ENCODE measurements at places on chromosomes 16 and 17.

- no peak for DNase-seq
Measured at GRCh38 chr17:68296217-68297191, 5.2 kb downstream of the ARSG start.

GRCh38 chr16:58026705-58027160 lies 1.2 kb downstream of the MMP15 start:
- DNase-seq, result peak; percentile 33

DNA sequence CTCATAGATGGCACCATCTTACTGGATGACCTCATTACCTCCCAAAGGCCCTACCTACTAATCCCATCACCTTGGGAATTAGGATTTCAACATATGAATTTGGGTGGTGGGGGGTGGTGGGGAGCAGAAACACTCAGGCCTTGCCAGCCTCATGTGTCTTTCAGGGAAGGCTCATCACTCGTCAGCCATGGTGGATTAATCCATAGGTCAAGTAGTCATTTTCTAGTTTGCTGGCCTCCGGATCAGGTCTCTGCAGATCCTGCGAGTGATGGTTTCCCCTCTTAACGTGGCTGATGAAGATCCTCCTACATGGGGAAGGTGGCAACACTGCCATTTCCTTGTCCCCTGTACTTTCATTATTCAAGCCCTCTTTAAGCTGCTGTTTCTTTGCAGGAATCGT lies 101.1 kb downstream of the CLEC16A start:
- no peak for DNase-seq

GRCh38 chr17:30230596-30231125 lies 4.8 kb downstream of the SLC6A4 start:
- DNase-seq, result no peak

DNA sequence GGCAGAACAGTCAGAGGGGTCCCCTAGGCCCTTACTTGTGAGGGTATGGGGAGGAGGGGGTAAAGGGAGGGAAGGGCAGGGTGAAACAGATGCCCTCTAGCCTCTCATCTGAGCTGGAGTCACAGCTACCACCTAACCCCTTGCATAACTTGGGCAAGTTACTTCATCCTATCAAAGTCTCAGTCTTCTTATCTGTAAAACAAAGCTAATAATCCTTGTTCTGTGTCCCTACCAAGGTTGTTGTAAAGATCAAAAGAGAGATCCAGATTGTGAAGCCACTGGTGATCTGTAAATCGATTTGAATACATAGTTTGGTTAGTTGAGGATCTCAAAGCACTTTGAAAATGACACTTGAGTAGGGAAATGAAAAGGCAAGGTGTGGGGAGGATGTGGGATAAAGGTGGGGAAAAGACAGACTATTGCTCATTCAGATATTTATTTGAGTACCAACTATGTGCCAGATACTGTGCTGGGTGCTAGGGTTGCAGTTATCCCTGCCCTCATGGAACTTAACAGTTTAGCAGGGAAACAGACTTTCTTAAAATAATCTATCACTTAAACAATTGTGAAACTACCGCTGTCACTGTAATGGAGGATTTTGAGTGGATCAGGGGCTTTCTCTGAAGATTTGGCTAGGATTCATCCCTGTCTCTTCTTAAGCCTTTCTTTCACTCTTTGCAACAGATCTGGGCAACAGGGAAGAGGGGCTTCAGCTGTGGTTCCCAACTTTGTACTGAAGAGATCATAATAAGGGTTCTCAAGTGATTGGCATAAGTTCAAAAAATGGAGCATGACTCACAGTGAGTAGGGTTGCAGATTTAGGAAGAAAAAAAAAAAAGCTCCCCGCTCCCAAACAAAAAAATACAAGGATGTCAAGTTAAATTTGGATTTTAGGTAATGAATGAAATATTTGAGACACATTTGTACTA lies 3.0 kb downstream of the HEATR9 start:
- no peak for DNase-seq

DNA sequence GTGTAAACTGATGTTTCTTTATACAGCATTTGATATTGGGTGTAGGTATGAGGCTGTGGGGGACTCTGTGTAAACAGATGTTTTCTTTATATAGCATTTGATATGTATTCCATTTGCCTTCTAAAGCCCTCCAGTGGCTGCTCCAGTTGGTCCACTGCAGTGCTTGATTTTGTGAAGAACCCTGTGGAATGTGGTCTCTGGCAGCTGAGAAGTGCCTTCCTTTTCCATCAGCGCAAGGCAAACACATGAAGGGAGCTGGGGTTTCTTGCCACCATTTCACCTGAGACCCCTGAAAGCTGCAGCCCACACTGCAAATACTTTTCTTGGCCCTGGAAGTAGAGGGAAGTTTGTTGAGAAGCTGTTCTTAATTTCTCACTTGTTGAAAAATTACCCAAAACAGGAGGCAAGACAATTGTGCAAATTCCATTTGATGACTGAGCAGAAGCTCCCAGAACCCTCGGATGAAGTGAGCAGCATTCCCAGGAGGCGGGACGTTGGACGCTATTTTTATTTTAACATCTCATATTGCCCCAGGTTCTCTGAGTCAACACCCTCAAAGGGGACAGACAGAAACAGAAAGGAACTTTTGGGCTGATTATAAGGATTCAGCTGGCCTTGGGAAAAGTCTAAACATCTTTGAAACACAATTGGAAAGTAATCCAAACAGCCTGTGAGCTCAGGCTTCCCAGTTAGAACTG lies 158.5 kb upstream of the RPH3AL start:
- DNase-seq, result no peak

GRCh38 chr17:18877104-18877645 lies 19.2 kb downstream of the PRPSAP2 start:
- DNase-seq, result no peak

DNA sequence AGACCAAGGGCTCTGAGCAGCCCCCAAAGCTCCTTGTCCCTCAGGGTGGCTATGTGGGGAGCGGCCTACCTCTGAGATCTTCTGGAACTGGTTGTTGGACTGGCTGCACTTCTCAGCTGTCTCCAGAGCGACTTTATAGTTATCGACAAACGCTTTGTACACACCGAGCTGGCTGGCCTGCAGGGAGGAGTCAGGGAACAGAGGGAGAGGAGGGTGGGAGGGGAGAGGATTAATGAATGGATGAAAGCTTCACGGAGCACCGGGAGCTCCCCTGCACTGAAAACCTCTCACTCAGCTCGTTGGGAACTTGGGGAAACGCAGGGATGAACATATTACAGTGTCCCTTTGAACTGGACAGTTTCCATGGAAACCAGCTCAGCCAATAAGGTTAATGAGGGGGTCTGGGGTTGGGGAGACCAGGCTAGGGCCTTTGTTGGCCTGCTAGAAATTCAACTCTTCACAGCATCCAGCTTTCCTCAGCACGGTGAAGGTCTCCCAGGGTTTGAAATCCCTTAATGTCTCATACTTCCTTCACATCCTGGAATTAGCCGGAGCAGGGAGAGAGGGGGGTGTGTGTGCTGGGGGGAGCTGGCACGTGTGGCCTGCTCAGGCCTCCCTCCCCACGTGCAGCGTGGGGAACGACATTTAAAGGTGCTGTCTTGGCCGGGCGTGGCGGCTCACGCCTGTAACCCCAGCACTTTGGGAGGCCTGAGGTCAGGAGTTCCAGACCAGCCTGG lies 86.7 kb downstream of the TIMM22 start:
- peak; percentile 17 for DNase-seq

DNA sequence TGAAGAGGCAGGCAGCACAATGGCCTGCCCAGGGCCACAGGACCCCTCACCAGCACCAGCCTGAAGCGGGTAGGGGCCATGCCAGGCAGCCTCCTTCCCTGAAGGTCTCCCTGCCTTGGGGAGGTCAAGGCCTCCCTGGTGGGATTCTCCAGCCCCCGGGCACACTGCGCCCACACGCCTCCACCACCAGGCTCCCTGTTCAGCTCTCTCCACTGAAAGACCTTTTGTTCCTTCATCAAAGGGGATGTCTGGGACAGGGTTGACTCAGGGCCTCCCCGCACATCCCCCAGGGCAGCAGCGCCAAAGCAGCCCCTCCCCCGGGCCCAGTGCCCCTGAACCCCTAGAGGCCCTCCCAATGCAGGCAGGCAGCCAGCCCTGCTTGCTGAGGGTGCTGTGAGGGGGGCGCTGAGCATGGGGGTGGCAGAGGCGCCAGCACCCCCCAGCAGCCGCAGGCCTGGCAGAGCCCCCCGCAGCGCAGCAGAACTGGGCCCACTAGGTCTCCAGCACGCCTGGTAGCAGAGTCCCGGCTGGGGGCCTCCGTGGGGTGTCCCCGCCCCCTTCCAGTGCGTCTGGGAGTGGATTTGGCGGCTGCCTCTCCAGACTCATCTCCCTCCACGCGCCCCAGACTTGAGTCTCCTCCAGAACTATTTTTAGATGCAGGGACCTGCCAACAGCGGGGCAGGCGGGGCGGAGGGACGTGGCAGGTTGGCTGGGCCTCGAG lies 13.1 kb downstream of the BCAR1 start:
- peak; percentile 51 for DNase-seq
